Activated CD8-positive, alpha-beta T cell treated with anti-CD3 and anti-CD28 coated beads, Interleukin-2, amount 10 ng/mL, durations not matched to agents 7 days and 5 days (primary cell): ENCODE measurements at places on chromosomes 16 and 17. TPM values are rescaled to one million over a fixed set of nuclear protein-coding genes. Genes with fewer than 3 reads are reported as not detected.
A peak's percentile ranks its signal among the peaks of the same experiment; 100 is the strongest.

GRCh38 chr17:80356231-80356856, 58.6 kb upstream of the ENDOV start:
- no peak for DNase-seq

DNA sequence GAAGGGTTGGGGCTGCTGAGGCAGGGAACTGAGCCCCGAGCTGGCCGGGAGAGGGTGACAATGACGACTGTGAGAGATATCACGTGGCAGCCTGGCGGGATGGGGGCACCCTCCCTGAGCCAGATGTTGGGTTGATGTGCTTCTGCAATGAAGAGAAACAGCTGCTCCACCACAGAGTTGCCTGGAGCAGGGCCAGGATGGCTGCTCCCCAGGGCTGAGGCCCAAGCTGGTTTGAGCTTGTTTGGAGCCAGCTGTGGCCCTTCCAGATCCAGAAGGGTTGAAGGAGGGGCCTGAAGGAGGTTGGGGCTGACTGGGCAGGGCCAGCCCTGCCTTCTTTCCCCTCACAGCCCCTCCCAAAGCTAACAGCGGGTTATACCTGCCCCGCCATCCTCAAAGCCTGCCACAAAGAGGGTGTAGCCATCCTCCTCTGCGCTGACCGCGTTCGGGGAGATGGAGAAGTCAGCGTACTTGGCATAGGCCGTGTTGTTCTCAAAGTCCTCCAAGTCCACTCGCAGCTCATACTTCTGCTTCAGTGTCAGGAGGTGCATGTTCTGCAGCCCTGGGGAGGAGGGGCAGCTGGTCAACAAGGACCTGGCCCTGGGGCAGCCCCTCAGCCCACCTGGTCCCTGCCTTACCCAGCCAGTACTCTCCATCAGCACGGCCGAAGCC, 2.1 kb downstream of the MFAP4 start:
- DNase-seq, result no peak

- no peak for DNase-seq
Measured at GRCh38 chr16:46920402-46921068, 36.4 kb downstream of the GPT2 start.

DNA sequence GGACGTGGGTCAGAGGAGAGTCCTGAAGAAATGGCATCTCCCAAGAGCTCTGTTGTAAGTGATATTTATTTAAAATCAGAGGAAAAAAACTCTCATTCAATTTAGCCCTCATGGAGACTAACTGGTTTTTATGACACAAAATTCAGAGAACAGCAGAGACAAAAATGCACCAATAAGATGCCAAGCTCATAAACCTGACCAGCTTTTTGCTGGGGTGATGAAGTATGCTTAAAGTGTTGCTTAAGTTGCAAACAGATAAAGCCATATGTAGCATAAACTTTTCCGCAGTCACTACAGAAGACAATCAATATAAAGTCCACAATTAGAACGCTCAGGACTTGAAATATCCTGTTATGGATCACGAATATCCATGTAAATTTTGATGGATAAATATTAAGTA, 124.0 kb upstream of the CORO6 start:
- no peak for DNase-seq

DNA sequence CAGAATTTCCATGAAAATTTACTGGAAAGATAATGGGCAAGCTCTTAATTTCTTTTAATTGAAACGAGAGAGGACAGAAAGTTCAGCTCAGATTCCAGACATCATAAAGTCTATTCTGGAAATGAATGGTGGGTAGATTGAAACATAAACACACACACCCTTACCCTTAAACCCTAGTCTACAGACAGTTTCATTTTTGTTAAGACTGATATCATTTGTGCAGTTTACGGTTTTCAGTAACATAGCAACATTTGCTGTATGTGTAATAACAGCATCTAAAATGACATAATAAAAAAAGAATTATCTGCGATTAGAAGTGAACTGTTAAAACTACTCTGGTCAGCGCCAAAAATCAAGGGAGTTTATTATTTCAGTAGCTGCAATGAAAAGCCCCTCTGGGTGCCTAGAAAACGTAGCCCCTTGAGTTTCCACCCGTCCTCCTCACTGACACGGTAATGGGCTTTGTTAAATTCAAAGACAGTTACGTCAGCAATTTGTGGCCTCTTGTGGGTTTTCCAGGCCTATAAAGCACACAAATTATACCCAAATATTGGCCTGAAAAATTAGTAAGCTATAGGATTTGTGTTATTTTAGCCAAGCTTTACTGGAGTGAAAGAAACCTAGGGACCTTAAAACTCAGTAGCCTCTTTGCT, 520.6 kb upstream of the SOX9 start:
- DNase-seq, result no peak

DNA sequence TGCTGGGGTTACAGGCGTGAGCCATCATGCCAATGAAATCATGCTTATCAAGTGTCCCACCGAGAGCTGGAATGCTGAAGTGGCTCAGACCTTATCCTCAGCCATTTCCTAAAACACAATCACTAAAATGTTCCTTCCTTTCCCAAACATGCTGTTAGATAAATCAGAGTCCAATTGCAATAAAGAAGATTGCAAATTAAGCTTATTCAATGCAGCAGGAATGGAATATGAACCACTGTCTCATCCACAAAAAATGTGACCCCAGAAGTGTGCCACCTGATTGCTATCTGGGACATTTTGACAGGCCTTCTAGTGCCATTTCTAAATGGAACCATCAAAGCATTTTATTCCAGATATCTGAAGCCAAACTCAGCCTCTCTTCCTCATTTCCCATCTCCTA, 205.5 kb upstream of the CDH11 start:
- no peak for DNase-seq

- DNase-seq, result no peak
Measured at GRCh38 chr16:27780468-27781194, 230.7 kb downstream of the KATNIP start.

GRCh38 chr17:48944515-48945260, at the start of gene SNF8:
SNF8 (minus strand) TSS chr17:48944842; CDS start chr17:48944734, 108 bp downstream.
- peak; percentile 96 for DNase-seq

GRCh38 chr17:49798182-49798581, 9.7 kb downstream of the KAT7 start:
- no peak for DNase-seq

GRCh38 chr16:85384833-85385462, 228.2 kb upstream of the GSE1 start:
- DNase-seq, result no peak

- no peak for DNase-seq
Measured at GRCh38 chr17:50693036-50693682, 14.6 kb downstream of the ANKRD40 start.

DNA sequence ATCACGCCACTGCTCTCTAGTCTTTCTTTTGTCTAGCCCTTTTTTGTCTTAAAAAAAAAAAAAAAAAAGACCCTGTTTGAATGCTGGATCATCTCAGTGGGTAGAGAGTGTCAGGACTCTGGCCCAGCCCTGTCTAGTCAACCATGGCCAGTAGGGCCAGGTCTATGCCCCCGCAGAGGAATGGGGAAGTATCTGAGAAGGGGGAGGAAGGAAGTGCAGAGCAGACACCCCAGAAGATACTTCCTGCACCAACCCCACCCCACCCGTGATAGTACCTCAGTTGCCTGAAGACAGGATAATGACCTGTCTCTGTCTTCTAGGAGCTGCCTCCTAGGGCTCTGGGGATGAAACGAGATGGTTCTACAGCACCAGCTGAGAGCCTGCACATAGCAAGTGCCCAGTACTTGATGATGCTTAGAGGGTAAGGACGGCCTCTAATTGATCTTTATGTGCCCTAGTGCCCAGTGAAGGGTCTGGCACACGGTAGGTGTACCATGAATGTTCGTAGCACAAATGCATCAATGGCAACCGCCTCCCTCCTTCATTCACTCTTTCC, 55.4 kb downstream of the ABAT start:
- DNase-seq, result no peak

GRCh38 chr16:49696414-49697101, 159.4 kb downstream of the ZNF423 start:
- DNase-seq, result no peak

- DNase-seq, result no peak
Measured at GRCh38 chr17:74450231-74450630, 16.2 kb upstream of the CD300A start.

GRCh38 chr17:17985555-17985954, 12.9 kb downstream of the DRC3 start:
- DNase-seq, result peak; percentile 27

DNA sequence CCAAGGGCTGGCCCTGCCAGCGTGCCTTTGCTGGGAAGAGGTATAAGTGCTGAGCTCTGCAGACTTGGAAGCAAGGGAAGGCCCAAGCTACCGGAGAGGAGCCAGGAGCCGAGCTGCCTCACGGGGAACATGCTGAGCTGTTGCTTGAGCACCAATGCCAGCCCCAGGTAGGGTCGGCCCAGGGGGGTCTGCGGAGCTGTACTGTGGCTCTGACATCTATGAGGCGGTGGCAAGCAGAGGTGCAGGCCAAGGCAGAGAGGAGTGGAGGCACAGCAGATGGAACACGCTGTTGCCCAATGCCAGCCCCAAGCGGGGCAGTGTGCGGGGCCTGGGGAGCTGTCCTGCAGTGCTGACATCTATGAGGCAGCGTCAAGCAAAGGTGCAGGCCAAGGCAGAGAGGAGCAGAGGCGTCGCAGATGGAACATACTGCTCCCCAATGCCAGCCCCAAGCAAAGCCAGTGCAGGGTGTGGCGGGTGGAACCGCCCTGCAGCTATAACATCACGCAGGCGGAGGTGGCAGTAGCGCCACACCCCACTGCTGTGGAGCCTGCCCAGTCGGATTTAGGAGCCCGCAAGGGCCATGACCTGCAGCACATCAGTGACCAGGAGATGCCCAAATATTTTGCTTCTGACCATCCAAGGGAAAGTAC, 10.0 kb downstream of the GGA2 start:
- no peak for DNase-seq

DNA sequence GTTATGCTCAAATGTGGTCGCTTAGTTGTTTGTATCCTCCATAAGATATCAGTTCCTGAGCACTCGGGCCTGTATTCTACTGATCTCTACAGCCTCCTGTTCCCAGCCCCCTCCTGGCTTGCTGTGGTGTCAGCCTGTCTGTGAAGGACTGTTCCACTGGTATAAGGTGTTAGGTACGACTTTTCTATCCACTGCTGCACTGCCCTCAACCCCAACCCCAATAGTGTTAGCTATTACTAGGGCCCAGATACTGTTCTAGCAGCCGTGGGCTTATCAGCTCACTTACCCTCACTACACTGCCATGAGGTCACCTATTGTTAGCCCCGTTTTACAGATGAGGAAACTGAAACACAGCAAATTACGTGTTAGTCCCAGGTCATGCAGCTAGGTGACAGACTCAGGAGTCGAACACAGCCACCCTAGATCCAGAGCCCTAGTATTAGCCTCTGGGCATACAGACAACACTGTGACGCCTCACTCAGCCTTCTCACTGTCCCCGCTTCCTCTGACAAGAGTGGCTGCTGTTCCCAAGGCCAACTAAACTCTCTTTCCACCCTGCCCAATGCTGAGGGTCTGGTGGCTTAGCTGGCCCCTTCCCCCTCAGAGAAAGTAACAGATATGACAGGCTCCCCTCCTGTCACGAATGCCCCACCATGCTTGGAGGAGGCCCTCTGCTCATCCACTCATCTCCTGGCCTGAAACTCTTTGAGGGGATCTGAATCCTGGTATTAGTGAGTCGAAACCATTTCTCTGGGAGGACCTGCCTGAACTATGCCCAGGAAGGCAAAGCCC, 25.6 kb upstream of the ZNF652 start:
- peak; percentile 28 for DNase-seq

DNA sequence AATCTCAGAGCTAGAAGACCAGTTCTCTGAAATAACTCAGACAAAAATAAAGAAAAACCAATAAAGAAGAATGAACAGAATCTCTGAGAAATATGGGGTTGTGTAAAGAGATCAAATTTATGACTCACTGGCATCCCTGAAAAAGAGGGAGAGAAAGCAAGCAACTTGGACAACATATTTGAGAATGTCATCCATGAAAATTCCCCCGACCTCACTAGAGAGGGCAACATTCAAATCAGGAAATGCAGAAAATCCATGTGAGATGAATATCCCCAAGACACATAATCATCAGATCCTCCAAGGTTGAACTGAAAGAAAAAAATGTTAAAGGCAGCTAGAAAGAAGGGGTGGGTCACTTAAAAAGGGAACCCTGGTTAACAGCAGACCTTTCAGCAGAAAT, 32.1 kb downstream of the TANC2 start:
- no peak for DNase-seq

DNA sequence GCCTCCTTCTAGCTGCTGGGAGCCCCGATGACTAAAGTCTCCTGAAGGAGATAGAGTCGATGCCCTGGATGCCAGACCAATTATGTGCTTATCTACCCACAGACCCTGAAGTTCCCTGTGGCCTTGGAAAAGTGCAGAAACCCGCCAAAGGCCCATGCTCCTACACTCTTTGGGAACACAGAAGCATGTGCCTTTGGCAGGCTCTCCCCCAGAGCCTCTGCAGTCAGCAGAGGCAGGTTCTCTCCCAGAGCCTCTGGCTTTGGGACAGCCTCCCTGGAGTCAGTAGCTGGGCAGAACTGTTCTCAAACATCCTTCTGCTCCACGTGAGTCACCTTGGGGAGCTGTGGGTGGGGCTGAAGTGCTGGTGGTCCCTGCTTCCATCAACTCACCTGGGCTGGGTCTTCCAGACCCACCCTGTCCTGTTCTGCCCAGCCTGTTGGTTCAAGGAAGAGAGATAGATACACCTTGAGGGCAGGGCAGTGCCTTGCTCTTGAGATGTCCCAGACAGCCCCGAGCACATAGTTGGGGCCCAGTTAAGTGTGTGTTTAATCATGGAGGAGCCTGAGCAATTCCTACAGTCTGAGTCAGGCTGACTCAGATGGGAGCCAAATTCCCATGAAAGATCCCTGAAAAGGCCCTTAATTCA, 3.2 kb upstream of the CDK5RAP3 start:
- no peak for DNase-seq

GRCh38 chr17:12342609-12343435, 322.1 kb downstream of the MAP2K4 start:
- no peak for DNase-seq

The SRL gene
- not detected for total RNA-seq

The KRTAP9-4 gene
- total RNA-seq, result not detected

The NPTX1 gene
- total RNA-seq, result 18.9 TPM

The CCL23 gene
- not detected for total RNA-seq

The CD300LB gene
- not detected for total RNA-seq

The EFNB3 gene
- not detected for total RNA-seq

The ACAP1 gene
- 573 TPM for total RNA-seq
